ENCODE measurements at places on chromosomes 16 and 17.
A peak's percentile ranks its signal among the peaks of the same experiment; 100 is the strongest.

DNA sequence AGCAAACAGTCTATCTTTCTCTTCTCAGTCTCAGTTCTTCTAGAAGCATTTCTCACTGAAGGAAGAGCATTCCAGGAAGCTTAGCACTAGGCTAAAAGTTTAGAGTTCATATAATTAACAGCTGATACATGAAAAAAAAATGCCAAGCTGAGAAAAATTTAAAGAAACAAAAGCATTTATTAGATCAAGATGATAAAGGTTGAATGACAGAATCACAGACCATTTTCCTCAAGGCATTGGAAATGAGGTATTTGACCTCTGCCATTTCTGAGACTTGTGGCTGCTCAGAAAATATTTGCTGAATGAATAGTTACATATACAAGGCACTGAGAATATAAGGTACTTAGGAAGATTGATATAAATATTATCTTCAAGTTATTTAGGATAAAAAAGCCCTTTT is 901.6 kb upstream of the GOT2 start:
- DNase-seq, result no peak

DNA sequence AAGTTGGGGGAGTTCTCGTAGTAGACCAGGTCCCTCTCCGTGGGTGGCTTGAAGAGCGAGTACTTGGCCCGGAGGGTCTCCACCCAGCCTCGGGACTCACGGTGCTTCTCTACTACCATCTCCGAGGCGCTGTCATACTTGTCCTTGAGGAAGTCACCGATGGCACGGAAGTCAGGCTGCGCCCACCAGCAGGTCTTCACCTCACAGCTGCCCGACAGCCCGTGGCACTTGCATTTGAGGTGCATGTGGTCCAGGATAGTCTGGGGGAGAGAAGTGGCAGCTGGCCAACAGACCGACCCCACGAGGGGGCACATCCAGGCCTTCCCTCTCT is 50.0 kb downstream of the WNT3 start:
- no peak for DNase-seq

DNA sequence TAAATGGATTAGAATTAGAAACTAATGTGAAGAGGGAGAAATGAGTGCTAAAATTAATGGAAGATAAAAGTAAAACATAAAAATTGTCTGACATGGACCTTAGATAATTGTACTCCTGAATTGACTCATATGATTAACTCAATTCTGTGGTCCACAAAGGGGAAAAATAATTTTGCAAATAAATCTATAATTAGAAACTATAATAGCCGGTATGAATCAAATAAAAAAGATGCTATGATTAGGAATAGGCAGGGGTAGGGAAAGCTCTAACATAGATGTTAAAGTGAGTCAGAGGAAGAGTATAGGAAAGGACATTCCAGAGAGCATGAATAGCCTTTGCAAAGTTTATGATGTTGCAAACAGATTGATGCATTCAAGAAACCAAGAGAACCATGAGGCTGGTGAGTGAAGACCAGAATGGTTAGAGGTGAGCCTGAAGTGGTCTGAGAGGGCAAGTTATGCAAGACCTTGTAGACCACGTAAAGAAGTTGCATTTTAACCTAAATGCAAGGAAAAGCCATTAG is 262.1 kb upstream of the CA10 start:
- DNase-seq, result no peak

DNA sequence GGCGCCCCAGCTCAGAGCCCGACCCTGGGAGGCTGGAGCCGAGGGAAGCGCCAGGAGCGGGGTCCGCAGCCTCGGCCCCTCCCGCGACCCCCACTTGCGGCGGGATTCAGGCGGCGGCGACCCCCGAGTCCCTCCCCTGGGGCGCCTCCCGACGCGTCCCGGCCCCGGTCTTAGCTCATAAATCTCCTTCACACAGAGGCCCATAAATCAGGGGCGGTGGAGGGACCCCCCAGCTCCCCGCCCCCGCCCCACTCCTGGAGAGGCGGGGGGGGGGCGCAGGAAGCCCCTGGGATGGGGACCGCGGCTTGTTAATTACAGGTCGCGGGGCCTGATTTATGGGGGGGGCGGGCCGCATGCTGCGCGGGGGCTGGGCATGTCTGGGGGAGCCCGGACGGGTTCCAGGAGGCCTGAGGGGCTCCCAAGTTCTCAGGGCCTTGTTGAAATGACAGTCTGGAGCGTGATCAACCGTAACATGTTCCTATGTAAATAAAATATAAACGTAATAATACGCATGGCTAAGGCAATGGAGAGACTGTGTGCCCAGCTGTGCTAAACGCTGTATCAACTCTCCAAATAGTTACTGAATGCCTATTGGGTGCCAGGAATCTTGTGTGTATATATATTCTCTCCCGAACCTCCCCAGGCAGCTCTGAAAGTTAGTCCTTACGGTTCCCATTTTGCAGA is 10.0 kb upstream of the BHLHA9 start:
- DNase-seq, result no peak

DNA sequence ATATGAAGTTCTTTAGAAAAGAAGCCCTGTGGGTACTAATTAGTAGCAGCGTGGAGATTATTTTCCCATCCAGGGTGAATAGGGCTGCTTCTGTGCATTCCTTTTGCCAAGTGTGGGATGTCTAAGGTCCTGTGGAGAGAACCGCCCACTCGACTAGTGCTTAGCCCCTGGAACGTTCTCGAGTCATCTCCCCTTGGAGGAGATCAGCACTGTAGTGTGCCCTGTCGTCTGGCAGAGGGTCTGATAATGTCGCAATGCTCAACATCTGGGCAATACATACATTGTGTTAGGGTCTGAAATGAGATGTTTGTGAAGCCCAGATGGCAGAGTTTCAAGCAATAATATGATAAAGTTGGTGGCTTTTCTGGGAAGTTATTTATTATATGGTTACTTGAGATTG is 64.8 kb downstream of the SPECC1 start:
- no peak for DNase-seq

GRCh38 chr17:7557775-7558543 is 591 bp upstream of the TNFSF13 start:
- peak; percentile 52 for DNase-seq

GRCh38 chr16:2473446-2473926 is 1.4 kb upstream of the TBC1D24 start:
- no peak for DNase-seq

GRCh38 chr17:55324296-55324978 is 59.7 kb downstream of the HLF start:
- no peak for DNase-seq

GRCh38 chr17:13152501-13152900 is 134.7 kb upstream of the ELAC2 start:
- no peak for DNase-seq

DNA sequence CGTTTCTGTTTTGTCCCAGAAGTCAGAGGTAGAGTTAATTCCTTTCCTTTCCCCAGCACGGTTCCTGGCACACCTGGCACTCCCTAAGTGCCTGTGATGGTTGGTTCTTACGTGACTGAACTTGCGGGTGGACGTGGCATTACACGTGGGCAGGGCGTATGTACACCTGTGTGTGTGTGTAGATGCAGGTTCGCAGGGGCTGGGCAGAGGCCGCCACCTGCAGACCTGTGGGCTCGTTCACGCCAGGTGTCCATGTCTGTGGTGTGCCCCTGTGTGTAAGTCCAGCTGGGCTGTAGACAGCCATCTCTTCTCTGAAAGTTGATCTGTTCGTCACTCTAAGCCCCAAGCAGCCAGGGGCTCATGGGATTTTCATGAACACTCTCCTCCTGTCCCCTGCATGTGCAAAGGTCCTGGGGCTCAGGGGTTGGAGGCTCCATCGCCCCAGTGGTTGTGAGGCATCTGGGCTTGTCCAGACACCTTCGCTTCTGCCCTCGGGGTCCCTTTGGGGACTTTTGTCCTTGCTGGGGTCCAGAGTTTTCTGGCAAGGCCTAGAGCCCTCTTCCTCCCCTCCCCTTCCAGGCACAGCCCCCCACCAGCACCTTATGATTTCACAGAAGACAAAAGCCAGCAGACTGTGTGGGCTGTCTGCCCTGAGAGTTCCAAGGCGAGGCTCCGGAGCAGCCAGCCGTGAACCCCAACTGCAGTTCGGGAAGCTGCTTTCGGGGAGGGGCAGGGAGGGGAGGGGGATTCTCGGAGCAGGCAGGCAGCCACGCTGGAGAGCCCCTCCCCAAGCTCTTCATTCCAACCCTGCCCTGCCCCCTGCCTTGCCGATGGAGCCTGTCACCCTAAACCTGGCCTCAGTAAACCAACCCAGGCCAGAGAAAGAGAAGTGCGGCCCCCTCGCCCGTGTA is 5.4 kb upstream of the FSCN2 start:
- DNase-seq, result no peak

- DNase-seq, result no peak
Observed at GRCh38 chr16:66750279-66751052, 943 bp downstream of the DYNC1LI2 start.

- no peak for DNase-seq
Observed at GRCh38 chr17:80146121-80147034, 550 bp downstream of the EIF4A3 start.

DNA sequence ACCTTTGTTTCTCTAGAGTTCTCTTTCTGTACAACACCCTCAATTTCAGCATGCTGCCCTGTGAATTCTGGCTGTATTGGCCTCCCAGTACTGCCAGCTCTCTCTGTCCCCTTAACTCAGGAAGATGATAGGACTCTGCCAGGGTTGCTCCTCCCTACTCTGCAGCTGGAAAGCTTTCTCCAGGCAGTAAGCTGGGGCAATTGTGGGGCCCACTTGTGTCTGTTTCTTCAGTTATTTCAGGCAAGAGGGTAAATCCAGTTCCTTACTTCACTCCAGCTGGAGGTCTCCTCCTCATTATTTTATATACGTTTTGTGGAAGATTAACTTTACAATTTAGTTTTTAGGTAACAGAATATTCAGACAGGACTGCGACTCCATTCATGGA is 9.9 kb downstream of the C17orf100 start:
- DNase-seq, result no peak

DNA sequence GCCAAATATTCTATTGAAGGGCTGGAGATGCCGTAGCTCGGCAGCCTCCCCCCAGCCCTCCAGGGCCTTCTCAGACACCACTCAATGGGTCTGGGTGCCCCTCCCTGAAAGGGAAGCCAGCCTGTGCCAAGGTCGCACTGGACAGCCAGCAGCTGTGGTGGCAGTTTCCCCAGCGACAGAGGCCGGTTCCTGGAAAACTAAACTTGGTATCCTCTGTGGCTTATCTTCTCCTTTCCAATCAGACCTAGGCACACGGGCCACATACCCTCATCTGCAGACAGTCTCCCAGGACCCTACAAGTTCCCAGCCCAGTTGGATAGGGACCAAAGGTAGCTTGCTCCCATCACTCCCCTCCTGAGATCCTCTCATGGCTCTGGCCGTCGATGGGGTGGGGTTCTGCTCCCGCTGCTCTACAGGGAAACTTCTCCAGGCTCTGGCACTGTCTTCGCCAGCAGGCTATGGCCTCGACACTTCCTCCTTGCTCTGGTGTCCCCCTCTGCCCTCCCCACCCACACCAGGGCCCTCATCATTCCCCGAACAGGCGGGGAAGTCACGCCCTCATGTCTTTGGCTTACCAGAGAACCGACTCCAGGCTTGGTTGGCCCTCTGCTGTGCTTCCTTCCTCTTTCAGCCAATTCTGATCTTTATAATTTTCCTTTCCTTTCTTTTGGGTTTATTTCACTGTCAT is 18.3 kb upstream of the IL21R start:
- no peak for DNase-seq

DNA sequence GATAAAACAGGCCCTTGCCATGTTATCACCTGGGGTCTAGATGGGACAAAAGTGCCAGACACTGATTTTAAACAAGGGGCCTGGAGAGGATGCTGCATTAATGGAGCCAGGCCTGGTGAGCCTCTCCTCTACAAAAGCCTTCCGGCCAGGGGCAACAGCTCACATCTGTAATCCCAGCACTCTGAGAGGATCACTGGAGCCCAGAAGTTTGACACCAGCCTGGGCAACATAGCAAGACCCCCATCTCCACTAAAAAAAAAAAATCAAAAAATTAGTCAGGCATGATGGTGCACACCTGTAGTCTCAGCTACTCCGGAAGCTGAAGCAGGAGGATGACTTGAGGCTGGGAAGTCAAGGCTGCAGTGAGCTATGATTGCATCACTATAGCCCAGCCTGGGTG is 3.5 kb downstream of the GINS2 start:
- no peak for DNase-seq

DNA sequence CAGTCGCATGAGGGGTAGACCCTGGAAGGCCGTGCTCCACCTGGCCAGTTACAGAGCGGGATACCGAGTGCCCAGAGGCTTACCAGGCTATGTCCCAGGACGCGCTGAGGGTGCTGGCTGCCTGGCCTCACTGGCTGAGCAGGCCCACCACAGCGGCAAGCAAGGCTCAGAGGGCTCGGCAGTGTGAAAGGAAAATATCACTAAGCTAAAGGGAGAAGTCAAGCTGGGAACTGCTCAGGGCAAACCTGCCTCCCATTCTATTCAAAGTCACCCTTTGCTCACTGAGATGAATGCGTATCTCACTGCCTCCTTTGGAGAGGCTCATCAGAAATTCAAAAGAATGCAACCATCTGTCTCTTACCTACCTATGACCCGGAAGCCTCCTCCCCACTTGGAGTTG is 37.4 kb downstream of the CCDC57 start:
- DNase-seq, result no peak

DNA sequence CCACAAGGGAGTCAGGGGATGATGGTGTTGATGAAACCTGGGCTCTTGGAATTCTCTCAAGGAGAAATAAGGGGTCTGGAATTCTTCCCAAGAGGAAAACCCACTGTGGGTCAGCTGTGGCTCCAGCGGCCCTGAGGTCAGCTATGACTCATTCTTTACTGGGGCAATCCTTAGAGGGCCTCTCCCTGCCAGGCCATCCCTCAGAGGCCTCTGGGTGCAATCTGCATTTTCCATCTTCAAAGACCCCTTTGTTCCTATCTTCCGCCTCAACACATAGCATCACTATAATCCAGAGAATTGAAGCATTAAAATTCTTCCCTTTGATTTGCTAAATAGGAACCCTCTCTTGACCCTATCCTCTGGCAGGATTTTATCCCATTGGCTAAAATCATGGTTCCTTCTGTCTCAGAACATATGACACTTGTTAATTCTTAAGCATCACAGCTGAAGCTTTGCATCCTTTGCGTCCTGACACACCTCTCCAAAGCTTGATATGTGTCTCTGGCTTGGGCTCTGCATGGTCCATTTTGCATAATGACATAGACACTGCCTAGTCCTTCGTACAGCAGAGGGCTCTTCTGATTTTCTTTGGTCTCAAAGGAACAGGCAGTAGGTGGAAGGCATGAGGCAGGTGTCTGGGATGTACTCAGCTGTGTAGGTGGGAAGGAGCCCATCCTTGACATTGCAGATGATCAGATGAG is 4.4 kb upstream of the KRT37 start:
- peak; percentile 84 for DNase-seq

GRCh38 chr16:31880322-31880979 is 6.8 kb downstream of the ZNF267 start:
- DNase-seq, result no peak

GRCh38 chr16:52799149-52799548 is 252.2 kb upstream of the TOX3 start:
- DNase-seq, result no peak

GRCh38 chr16:3595110-3595486 is 16.3 kb downstream of the SLX4 start:
- DNase-seq, result no peak

DNA sequence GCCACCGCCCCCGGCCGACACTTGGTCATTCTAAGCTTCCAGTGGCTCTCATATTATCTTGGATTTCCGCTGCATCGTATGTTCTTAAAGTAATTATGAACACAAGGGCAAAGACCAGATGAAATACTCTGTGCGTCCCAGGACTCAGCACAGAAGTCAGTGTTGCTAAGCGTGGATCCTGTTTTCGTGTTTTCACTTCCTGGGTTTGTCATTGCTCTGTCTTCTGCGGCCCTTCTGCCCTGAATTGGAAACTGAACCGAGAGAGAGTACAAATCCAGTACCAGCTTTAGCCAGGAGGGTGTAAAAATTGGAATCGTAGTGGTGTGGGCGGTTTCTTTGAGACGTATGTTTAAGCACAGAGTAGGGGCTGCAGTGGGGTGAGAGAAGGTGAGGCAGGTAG is 32.7 kb downstream of the DBNDD1 start:
- no peak for DNase-seq
